ENCODE measurements at places on chromosomes 5 and 9.

- no peak for DNase-seq
These were observed 39.2 kb downstream of the OLFM1 start for GRCh38 chr9:135126451-135127187.

GRCh38 chr5:67639313-67639712, 442.7 kb upstream of the CD180 start:
- DNase-seq: no peak

DNA sequence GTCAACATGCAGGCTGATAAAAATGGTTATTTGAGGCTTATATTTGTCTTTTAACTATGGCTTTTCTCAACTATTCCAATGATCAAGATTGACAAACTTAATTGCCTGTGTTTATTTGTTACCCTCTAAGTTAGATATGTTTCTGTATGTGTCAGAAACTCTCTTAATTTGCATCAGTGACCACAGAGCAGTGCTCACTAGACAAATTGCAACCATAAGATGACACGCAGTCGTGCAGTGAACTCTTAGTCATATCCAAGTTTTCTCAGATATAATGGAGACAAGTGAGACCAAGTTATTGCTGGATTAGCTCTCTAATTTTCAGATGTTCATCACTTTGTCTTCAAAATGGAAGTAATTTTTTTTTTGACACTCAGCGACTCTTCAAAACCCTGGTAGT, 342.2 kb upstream of the RFX3 start:
- no peak for DNase-seq

DNA sequence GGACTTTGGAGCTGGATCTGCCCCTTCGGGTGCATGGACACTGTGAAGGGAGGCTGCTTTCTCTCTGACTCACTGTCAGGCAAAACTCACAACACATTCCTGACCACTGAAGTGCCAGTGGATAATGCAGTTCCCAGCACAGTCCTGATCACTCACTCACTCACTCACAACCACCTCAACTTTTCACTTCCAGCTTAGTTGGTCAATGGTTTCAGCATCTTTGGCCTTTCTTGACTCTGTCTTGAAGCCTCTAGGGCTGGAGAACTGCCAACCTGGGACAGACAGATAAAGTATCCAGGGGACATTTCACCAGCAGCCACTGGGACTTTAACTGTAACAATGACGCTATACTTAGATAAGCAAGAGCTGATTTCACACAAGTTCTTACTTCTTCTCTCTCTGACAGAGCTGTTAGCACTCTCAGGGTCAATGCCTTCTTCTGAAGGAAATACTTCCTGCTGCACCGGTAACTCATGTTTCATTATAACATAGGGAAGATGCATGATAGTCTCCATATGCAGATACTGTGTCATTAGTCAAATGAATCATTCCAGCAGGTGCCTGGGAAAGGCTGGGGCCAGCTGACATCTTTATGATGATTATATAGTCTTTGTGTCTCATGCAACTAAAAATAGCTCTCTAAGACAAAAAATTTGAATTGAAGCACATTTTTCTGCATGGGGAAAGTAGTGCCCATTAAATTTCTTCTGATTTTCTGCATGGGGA, 499.0 kb downstream of the SEMA5A start:
- no peak for DNase-seq

GRCh38 chr9:5416953-5417352, 20.8 kb downstream of the PLGRKT start:
- no peak for DNase-seq

- no peak for DNase-seq
These were observed 302.6 kb upstream of the TAS2R1 start for GRCh38 chr5:9932770-9933169.

DNA sequence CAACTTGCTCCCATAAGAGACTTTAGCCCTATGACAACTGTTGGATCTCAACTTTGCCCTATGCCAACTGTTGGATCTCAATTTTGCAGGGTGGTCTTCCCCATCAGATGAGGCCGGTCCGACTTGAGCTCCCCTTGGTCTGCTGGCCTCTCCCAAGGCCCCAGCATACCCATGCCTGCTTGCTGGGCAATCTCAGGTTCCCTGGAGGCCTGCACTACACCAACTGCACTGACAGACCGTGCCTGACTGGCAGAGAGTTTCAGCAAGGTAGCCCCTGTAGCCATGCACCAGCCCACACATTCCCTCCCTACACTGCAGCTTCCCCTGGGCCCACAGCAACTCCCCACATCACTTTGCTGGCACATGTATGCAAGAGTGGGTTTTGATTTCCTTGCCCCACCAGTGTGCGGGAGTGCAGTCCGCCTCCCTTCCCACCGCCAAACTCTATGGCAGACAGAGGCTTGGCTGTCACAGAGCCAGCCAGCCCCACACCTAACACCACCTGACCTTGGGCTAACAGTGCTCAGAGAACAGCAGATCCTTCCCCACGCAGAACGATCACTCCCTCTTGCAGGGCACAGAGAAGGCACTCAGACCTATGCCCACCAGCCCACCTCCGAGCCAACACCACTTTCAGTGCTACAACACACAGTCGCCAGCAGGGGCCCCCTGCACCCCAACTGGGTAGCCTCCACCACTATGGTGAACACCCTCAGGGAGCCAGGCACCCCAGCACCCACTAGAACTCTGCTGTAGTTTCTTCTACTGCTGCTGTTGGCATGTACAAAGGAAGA, 279.9 kb upstream of the COX7C start:
- no peak for DNase-seq

DNA sequence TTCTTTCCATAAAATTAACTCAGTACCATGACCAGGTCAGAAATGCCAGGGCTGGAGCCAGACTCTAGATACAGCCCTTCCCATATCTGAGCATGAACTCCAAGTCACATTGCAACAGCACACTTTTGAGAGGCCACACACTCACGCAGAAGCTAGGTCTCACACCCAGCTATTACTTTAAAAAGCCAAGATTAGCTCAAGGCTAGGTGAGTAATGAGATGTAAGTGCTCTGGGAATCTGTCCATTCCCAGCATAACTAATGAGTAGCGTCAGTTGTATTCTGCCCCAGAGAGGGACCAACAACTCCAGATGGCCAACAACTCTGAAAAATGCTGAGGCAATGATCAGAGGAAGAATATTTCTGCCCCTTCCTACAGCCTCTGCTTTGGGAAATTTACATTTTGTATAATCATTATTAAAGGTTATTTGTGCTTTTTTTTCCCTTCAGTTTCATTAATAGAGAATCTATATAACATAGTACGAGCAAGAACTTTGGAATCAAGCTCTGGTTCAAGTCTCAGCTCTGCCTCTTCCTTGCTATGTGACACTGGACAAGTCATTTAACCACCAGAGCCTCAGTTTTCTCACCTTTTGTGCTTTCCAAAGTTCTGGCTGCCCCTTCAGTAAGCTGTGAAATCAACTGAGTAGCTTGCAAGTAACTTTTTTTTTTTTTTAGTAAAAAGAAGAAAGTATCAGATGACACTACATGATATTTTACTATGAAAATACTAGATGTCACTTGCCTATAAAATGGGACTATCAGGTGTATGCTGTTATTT, 118.3 kb downstream of the NR6A1 start:
- no peak for DNase-seq

DNA sequence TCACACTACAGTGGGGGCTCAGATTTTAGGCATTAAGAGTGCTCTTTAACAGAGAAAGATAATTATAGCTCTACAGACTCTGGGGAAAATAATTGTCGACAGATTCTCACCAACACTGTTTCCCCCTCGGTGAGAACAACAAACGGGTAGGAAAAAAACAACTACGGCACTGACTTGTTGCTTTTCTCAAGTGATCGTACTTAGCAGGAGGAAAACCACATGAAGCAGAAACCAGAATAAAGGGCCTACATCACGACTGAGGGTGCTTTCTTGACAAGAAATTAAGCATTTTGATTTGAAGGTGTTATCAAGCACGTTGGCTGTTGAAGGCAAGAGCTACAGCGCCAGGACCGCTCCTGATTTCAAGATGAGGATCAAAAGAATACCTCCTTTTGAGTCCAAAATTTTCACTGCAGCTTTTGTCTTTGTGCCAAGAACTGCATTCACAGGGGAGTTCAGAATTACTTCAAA, 27.2 kb upstream of the CER1 start:
- DNase-seq: no peak

DNA sequence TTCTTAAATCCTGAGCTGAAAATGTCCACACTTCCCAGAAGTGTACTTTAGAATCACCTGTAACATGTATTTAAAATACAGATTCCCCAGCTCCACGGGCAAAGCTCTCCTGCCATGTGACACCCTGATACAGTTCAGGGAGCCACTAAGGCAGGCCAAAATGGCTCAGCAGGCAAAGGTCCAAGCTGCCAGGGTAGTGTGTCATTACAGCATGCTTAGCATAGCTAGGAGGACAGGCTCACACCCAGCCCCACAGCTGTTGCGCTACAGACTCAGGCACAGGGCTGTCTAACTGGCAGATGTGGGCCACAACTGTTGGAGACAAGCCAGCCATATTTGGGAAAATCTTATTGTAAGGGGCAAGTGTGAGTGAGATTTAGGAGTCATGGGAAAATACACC, 73.0 kb downstream of the C9orf85 start:
- DNase-seq: no peak

DNA sequence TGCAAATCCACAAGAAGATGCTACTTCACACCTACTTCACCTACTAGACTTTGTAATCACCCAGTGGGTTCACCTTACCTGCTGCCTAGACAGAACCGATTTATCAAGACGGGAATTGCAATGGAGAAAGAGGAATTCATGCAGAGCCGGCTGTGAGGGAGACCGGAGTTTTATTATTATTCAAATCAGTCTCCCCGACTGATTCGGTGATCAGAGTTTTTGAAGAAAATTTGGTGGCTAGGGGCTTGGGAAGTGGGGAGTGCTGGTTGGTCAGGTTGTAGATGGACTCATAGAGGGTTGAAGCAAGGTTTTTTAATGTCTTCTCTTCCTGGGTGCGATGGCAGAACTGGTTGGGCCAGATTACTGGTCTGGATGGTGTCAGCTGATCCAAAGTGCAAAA, 23.4 kb downstream of the SFXN1 start:
- no peak for DNase-seq

DNA sequence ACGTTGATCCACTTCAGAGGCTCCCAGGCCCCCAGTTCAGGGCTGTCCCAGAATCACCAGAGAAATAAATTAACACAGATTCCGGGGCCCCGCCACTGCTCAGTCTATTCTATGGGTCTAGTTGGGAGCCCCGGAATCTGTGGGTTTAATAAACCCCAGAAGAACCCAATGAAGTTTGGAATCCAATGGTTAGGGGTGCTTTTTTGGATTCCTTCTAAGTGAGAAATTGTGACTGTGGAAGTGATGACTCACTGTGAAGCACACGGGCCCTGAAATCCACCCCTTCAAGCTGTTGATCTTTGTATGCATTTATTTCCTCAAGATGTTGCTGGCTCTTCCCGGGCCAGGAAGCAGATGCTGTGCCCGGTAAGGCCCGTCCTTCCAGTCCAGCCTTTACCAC, 57.3 kb upstream of the SLC28A3 start:
- no peak for DNase-seq

DNA sequence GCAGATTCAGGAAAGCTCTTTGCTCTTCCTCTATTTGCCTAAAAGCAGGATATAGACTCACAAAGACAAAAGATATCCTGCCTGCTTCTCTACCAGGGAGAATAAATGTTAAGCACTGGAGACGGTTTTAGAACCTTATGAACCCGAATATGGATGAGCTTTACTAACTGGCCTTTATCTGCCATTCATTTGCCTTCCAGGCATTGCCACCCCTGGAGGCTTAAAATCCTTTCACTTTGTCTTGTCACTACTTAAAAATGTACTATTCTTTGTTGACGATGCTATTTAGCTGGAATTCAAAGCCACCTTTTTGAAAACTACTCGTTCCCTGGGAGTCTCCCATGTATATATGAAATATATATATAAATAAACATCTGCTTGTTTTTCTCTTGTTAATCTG, 23.2 kb upstream of the LVRN start:
- no peak for DNase-seq

GRCh38 chr5:6832994-6833393, 119.8 kb downstream of the TENT4A start:
- no peak for DNase-seq

DNA sequence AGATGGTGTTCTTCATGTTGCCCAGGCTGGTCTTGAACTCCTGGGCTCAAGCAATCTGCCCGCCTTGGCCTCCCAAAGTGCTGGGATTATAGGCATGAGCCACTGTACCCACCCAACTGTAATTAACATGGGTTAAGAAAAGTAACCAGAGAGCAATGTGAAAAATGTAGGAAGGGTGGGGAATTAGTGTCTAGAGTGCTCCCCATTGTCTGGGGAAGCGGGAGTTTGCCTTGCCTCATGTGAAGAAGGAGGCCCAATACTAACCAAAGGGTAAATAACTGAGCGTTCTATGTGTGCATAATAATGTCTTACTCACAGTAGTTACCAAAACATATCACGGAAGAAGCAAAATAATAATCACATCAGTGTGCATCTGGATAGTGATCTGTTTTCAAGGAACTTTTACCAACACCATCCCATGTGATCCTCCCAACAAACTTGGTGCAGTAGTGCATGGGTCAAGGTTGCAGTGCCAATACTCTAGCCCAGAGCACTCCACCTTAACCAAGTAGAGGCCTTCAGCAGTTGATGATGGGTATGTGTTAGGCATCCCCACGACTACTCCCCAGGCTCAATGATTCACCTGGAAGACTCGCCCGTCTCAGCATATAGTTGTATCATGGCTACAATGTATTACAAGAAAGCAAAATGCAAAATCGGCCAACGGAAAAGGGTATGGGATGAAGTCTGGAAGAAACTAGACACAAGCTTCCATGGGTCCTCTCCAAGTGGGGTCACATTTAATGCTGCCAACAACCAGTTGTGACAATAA, 26.2 kb downstream of the GNAQ start:
- no peak for DNase-seq

DNA sequence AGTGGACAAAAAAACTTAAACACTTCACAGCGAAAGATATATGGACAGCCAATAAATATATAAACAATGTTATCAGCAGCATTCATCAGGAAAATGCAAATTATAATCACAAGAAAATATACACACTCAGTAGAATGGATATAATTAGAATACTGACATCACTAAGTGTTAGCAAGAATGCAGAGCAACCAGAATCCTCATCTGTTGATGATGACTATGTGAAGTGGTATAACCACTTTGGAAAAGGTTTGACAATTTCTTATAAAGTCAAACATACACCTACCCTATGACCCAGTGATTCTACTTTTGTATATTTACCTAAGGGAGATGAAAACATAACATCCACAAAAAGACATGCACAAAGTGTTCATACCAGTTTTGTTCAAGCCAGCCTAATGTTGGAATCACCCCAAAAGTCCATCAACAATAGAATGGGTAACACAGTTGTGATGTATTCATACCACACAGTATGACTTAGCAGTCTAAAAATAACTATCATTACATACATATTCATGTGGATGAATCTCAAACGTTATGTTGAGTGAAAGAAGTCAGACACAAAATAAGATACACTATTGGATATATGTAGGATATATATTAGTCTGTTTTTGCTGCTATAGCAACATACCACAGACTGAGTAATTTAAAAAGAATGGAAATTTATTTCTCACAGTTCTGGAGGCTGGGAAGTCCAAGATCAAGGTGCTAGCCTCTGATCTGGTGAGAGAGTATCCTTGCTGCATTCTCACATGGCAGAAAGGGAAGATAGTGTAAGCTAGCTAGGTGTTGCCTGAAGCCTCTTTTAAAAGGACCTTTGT, 148.8 kb upstream of the ADAMTSL1 start:
- DNase-seq: no peak

- no peak for DNase-seq
These were observed 282.6 kb upstream of the PTGER4 start for GRCh38 chr5:40397091-40397490.
